ENCODE measurements at places on chromosomes 2 and 18. TPM values are rescaled to one million over a fixed set of nuclear protein-coding genes. Genes with fewer than 3 reads are reported as not detected.

The LCT gene
- 0.01 TPM for polyA plus RNA-seq

The SLC35F5 gene
- 37.6 TPM for polyA plus RNA-seq

The CNRIP1 gene
- 6.1 TPM for polyA plus RNA-seq

The SLC14A1 gene
- 1.3 TPM for polyA plus RNA-seq

The MAIP1 gene
- polyA plus RNA-seq: 52.3 TPM

DNA sequence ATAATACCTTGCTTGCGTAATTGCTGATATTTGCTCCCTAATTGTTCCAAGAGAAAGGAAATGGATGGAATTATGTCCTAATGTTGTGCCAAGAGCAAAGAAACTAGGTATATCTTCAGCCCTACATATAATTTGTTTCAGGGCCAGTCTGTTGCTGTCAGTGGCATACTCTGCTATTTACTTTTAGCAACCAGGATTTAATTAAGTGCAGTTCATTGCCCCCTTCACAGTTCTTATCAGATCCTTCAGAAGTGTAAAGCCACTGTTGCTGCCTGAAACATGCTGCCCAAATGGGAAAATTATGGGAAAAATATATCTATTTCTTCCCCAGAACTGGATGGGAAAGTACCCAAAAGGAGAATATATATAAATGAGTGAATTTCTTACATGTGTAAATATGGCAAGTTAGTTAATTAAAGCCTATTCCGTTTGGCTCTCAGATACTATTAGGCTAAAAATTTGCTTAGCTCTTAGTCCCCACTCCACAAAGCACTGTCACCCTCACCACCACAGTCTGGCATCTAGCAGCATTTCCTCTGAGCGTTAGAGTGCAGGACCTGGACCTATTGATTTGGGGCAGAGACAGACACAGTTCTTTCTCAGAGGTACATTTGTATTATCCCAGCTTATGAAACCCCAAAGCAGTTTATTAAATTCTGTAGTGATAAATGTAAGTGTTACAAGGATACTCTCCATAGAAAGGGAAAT is 72.8 kb upstream of the DTNA start:
- no peaks in the 10 kb centered on the region for H3K36me3 ChIP-seq
- no peak overlapping the region for H3K4me3 ChIP-seq
- DNase-seq: no peak
- H3K4me1 ChIP-seq: peaks cover 25% of the 10 kb centered on the region
- H3K27ac ChIP-seq: peak overlapping the region; percentile 53

- DNase-seq: no peak
- H3K36me3 ChIP-seq: no peaks in the 10 kb centered on the region
- H3K4me3 ChIP-seq: no peak overlapping the region
- H3K27ac ChIP-seq: no peak overlapping the region
- H3K27me3 ChIP-seq: no peaks in the 10 kb centered on the region
Observed at GRCh38 chr2:62307469-62308389, 111.8 kb downstream of the B3GNT2 start.

DNA sequence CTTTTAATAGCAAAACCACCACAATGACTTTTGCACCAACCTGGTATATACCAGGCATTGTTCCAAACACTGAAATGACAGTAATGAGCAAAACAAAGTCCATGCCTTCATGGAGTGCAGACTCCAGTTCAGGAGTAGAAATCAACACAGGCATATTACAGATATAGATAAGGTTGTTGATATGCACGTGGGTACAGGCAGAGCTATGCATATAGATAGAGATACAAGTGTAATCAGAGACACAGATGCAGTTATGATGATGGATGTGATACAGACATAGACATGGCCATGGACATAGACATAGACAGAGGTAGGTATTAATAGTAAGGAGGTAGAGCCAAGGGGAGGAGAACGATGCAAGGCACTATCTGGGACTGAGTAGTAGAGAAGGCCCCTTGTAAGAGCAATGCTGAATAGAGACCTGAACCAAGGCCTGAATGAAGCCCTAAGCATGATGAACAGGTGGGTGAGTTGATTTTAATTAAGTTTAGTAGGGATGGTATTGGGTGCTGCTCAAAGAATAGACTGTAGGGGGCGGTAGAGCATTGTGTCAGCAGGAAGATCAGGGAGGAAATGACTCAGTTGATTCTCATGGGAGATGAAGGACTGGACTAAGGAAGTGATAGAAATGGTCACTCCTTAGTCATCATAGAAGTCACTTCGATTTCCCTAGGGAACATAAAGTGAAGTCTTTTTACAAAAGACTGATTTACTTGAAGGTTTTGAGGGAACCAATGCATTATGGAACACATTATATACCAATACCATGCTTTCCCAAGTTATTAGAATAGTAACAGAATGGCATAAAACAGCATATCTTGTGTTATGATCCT is 39.4 kb downstream of the CMPK2 start:
- no peaks in the 10 kb centered on the region for H3K36me3 ChIP-seq
- H3K27me3 ChIP-seq: no peaks in the 10 kb centered on the region
- H3K27ac ChIP-seq: no peak overlapping the region
- H3K4me1 ChIP-seq: no peaks in the 10 kb centered on the region
- DNase-seq: no peak

DNA sequence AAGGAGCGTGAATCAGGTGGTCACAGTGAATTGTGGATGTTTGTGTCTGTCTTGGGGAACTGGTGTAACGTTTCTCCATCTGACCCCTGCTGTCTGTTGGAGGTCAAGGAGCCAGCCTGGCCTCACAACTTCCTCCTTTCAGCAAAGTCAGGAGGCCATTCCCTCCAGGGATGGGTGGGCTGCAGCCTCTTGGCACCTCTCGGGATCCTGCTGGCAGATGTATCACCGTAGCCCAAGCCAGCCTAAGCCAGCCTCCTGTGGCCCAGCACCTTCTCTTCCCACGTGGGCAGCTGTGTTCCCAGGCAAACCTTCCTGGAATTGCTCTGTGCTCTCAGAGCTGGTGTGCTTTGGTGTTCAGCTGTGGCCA is 30.5 kb downstream of the HPCAL1 start:
- H3K27ac ChIP-seq: no peak overlapping the region
- H3K4me1 ChIP-seq: peaks cover 5% of the 10 kb centered on the region
- no peaks in the 10 kb centered on the region for H3K27me3 ChIP-seq
- no peaks in the 10 kb centered on the region for H3K36me3 ChIP-seq
- peak; percentile 23 for DNase-seq
- H3K4me3 ChIP-seq: no peak overlapping the region

GRCh38 chr18:36493349-36494159 is 196.0 kb downstream of the FHOD3 start:
- H3K4me3 ChIP-seq: peak overlapping the region; percentile 60
- no peaks in the 10 kb centered on the region for H3K27me3 ChIP-seq
- H3K27ac ChIP-seq: peak overlapping the region; percentile 80
- peaks cover 16% of the 10 kb centered on the region for H3K4me1 ChIP-seq
- H3K36me3 ChIP-seq: no peaks in the 10 kb centered on the region
- DNase-seq: peak; percentile 82

- peaks cover 2% of the 10 kb centered on the region for H3K27me3 ChIP-seq
- peaks cover 2% of the 10 kb centered on the region for H3K4me1 ChIP-seq
- H3K4me3 ChIP-seq: no peak overlapping the region
Observed at GRCh38 chr2:190637281-190637734, 11.6 kb upstream of the NAB1 start.

- H3K36me3 ChIP-seq: no peaks in the 10 kb centered on the region
- peaks cover 6% of the 10 kb centered on the region for H3K4me1 ChIP-seq
- no peak for DNase-seq
- H3K4me3 ChIP-seq: no peak overlapping the region
Observed at GRCh38 chr2:217727801-217728200, 275.0 kb downstream of the TNS1 start.

DNA sequence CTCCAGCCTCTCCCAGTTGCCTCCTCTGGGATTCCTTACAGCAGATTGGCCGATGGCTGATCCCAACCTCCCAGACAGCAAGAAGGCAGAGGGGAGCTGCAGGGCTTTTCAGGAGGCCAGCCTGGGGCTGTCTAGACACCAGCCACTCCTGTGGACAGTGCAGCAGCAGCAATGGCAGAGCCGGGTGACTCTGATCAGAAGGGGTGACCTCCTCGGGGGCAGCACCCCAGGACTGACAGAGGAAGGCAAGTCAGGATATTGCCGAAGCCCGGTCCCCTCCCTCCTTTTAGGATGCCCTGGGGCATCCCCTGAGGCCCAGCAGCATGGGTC is 84.5 kb downstream of the INHBB start:
- no peak for DNase-seq
- no peaks in the 10 kb centered on the region for H3K4me1 ChIP-seq
- no peak overlapping the region for H3K27ac ChIP-seq

DNA sequence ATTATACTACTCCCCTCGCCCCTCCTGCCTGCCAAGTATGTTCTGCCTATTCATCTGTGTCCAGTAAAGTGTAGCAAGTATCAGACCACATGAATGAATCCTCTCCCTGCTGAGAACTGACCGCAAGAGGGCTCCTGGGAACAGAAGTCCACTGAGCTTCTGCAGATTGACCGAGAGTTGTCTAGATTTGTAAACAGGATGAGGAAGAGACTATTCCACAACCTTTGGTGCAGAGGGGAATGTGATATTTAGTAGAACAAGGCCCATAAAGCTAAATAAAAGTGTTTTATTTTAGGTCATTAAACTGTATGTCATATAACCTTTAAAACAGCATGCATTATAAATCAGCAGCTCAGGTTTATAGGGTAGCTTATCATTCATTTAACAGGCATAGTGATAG is 377.0 kb downstream of the DCC start:
- no peak for DNase-seq
- no peaks in the 10 kb centered on the region for H3K27me3 ChIP-seq
- no peak overlapping the region for H3K4me3 ChIP-seq

GRCh38 chr2:66840321-66841002 is 405.5 kb downstream of the MEIS1 start:
- H3K4me1 ChIP-seq: no peaks in the 10 kb centered on the region
- H3K36me3 ChIP-seq: no peaks in the 10 kb centered on the region
- DNase-seq: no peak

- no peaks in the 10 kb centered on the region for H3K36me3 ChIP-seq
- no peaks in the 10 kb centered on the region for H3K4me1 ChIP-seq
- H3K27me3 ChIP-seq: peaks cover 2% of the 10 kb centered on the region
Observed at GRCh38 chr2:104428155-104428554, 425.8 kb upstream of the POU3F3 start.

- H3K4me1 ChIP-seq: peaks cover 4% of the 10 kb centered on the region
- no peaks in the 10 kb centered on the region for H3K27me3 ChIP-seq
- no peak for DNase-seq
- H3K36me3 ChIP-seq: no peaks in the 10 kb centered on the region
- no peak overlapping the region for H3K27ac ChIP-seq
- no peak overlapping the region for H3K4me3 ChIP-seq
Observed at GRCh38 chr2:11862049-11862448, 115.6 kb downstream of the LPIN1 start.

- no peaks in the 10 kb centered on the region for H3K27me3 ChIP-seq
- H3K36me3 ChIP-seq: no peaks in the 10 kb centered on the region
- no peak overlapping the region for H3K4me3 ChIP-seq
Observed at GRCh38 chr18:73645160-73645715, 502.4 kb downstream of the FBXO15 start.

- no peak for DNase-seq
- no peak overlapping the region for H3K4me3 ChIP-seq
- peaks cover 26% of the 10 kb centered on the region for H3K4me1 ChIP-seq
- no peaks in the 10 kb centered on the region for H3K27me3 ChIP-seq
- H3K27ac ChIP-seq: no peak overlapping the region
Observed at GRCh38 chr2:224004105-224004695, 34.9 kb downstream of the SERPINE2 start.

DNA sequence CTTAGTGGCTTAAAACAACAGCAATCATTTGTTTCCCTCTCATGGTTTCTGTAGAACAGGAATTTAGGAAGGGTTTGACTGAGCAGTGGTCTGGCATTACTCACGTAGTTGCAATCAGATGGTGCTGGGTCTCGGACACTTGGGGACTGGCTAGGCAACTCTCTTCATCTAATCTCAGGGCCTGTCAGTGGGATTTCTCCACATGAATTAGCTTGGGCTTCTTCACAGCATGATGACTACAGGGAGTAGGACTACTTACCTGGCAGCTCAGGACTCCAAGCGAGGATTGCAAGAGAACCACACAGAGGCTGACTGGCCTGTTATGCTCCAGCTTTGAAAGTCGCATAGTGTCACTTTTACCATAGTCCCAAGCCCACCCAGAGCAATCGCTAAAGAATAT is 125.1 kb downstream of the TTC27 start:
- DNase-seq: no peak
- no peaks in the 10 kb centered on the region for H3K36me3 ChIP-seq
- no peak overlapping the region for H3K27ac ChIP-seq
- no peaks in the 10 kb centered on the region for H3K4me1 ChIP-seq
- no peaks in the 10 kb centered on the region for H3K27me3 ChIP-seq

- no peak overlapping the region for H3K27ac ChIP-seq
- H3K27me3 ChIP-seq: no peaks in the 10 kb centered on the region
- no peak for DNase-seq
- H3K4me3 ChIP-seq: no peak overlapping the region
- H3K4me1 ChIP-seq: no peaks in the 10 kb centered on the region
- no peaks in the 10 kb centered on the region for H3K36me3 ChIP-seq
Observed at GRCh38 chr18:7062811-7063210, 54.8 kb downstream of the LAMA1 start.

- H3K27me3 ChIP-seq: peaks cover 2% of the 10 kb centered on the region
- H3K36me3 ChIP-seq: no peaks in the 10 kb centered on the region
- H3K4me3 ChIP-seq: peak overlapping the region; percentile 61
- DNase-seq: no peak
Observed at GRCh38 chr18:76528477-76529432, 33.7 kb upstream of the ZNF516 start.

GRCh38 chr2:238710032-238710735 is 137.7 kb upstream of the TWIST2 start:
- no peaks in the 10 kb centered on the region for H3K4me1 ChIP-seq
- no peak overlapping the region for H3K4me3 ChIP-seq
- no peak overlapping the region for H3K27ac ChIP-seq

DNA sequence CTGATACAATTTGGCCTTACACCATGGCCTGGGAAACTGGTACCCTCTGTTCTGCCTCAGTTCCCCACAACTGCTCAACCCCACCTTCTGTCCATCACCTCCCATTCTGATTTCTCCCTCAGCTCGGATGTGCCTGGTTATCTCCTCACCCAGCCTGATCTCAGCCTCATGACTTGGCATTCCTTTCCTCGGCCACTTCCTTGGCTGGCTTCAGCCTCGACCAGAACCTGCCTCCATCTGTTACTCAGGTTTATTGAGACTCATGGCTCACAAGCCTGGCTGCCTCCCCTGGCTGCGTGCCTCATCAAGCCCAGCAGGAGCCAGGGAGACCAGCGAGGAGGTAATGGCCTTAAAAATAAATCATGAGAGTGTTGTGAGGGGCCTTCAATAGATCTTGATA is 356.2 kb upstream of the SPRED2 start:
- H3K36me3 ChIP-seq: no peaks in the 10 kb centered on the region
- no peak for DNase-seq
- no peaks in the 10 kb centered on the region for H3K4me1 ChIP-seq

GRCh38 chr2:96353032-96353561 is 17.5 kb downstream of the NCAPH start:
- H3K4me1 ChIP-seq: peaks cover 17% of the 10 kb centered on the region
- no peaks in the 10 kb centered on the region for H3K27me3 ChIP-seq
